LoVo (cell line): ENCODE measurements at places on chromosomes 7 and 10.

GRCh38 chr10:99276848-99277486, 41.3 kb upstream of the HPSE2 start:
- no peak for DNase-seq

- no peak for DNase-seq
These were observed 194.2 kb upstream of the SVIL start for GRCh38 chr10:29828956-29829355.

DNA sequence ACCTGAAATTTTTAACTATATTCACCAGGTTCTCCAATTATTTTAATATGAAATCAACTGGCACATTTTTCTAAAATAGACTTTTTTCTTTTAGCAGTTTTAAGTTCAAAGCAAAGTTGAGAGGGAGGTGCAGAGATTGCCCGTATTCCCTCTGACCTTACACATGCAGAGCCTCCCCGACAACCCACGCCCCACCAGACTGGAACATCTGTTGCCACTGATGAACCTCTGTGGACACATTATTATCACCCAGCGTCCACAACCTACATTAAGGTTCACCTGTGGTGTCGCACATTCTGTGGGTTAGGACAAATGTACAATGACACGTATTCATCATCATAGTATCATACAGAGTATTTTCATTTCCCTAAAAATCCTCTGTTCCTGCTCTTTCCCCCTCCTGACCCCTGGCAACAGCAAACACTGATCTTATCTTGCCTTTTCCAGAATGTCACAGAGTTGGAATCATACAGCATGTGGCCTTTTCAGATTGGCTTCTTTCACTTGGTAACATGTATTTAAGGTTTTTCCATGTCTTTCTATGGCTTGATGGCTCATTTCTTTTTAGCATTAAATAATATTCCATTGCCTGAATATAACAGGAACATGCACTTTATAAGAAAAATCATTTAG, 37.1 kb downstream of the COBL start:
- no peak for DNase-seq

GRCh38 chr10:126160971-126161630, 227.2 kb downstream of the ADAM12 start:
- no peak for DNase-seq

DNA sequence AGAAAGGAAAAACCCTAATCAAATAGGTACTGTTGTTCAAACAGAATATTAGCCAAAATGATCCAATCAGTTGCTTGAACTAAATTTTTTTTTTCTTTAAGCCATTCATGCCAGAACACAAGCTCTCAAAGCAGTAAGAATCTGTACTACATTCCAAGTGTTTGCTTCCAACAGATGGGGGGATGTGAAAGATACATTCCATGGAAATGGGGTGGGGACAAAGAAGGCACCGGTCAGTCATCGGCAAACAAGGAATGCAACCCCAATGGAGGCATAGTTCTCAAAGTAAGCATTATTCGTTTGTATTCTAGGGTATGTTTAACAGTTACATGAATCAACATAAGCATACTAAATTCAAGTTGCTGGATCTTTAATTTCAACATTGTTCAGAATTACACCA, 32.5 kb downstream of the C10orf143 start:
- no peak for DNase-seq

DNA sequence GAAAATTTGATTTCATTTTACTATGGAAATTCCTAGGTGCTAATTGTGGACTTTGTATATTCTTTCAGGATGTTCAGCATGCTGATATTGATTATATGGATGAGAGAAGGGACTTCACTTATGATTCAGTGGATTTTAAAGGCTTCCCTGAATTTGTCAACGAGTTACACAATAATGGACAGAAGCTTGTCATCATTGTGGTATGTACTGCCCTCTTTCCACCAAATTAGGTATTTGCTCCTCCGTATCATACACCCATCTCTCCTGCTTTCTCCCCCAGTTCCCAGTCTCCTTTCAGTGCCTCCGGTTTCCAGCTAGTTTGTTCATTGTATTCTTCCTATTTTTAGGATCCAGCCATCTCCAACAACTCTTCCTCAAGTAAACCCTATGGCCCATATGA, 34.6 kb downstream of the MGAM start:
- DNase-seq = no peak

DNA sequence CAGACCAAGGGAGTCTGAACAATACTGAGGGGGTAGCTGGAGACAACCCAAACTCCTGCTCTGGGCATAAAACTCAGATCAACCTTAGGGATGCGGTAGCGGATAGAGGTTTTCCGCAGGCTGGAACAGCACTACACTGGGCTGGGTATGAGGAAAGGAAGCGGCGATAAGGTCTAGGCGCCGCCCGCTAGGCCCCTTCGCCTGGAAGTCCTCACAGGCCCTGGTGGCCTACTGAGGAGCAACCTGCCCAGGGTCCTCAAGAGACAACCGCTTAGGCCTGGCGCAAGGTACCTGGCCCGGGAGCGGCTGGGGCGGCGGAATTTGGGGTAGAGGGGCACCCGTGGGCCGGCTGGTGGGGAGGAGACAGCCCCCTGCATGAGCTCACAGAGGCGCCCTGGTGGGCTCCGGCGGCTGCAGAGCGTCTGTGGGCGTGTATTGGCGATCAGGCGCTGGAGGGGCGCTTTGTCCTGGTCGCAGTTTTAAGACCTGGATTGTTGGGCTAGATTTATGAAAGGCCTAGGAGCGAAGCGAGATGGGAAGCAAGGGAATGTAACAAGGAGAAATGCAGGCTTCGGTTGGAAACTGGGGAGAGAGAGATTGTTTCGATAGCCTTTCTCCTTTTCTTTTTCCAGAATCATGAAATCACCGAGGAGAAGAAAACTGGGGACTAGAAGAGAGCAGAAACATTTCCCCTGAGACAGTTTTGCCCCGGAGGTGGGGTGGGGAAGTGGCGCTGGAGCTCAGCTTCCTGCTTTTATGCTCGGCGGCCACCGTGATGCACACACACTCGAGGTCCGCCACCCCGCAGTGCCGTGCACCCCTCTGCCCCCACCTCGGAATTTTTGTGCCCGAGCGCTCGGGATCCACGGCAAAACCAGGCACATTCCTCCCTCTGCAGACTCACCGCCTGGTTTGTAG, 2.4 kb upstream of the NKX2-3 start:
- no peak for DNase-seq

DNA sequence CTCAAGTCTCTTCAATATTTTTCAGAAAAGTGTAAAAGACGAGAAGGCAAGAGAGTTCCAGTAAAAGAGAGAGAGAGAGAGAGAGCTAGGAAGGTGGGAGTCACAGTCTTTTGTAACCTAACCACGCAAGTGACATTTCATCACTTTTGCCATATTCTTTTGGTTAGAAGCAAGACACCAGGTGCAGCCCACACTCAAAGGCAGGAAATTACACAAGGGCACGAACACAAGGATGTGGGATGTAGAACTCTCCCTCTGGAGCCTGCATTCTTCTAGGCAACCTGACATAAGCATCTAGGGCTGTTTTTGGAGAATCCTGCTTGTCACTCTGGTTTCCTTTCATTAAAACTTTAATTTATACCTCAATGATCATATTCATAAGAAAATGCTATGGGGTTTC, 1213.1 kb downstream of the DNAJB9 start:
- DNase-seq = no peak

DNA sequence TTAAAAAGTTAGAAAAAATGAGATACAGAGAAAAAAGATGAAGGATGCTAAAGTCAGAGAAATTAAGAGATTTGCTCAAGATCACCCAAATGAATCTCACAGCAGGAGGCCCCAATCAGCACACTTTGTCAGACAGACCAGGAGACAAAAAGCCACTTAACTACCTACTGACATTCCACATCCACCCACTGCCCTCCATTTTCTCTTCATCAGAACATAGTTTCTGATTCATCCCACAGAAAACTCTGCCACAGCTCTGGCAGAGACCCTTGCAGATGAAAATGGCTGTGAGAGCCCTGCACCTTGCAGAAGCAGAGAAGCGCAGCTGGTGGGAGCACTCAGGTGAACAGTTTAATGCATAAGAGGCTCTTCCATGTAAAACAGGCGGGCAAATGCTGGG, 26.6 kb downstream of the DGKI start:
- no peak for DNase-seq

DNA sequence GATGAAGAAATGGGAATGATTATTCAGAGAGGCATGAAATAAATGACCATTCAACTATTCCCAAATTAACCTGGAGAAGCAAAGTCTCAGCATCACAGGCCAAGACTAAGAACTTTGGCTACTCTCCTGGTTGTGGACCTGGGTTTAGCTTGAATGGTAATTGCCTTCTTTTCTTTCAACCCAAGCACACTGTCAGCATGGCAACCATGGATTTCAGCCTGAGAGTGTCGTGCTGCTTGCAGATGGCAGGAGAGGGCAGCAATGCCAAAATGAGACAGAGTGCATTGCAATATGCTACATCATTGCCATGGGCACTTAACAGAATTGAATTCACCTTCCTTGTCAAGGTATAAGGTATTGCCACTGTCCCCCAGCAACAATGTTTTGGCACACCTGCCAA, 767.2 kb downstream of the REEP3 start:
- no peak for DNase-seq
